ENCODE measurements at places on chromosomes 7 and 10.

GRCh38 chr7:17722798-17723197 is 217.5 kb downstream of the SNX13 start:
- DNase-seq = no peak

GRCh38 chr10:110610308-110610774 is 33.8 kb upstream of the RBM20 start:
- no peak for DNase-seq

GRCh38 chr10:30781670-30782121 is 152.1 kb upstream of the LYZL2 start:
- DNase-seq = no peak

GRCh38 chr10:123804716-123805115 is 86.9 kb downstream of the CPXM2 start:
- DNase-seq = no peak

DNA sequence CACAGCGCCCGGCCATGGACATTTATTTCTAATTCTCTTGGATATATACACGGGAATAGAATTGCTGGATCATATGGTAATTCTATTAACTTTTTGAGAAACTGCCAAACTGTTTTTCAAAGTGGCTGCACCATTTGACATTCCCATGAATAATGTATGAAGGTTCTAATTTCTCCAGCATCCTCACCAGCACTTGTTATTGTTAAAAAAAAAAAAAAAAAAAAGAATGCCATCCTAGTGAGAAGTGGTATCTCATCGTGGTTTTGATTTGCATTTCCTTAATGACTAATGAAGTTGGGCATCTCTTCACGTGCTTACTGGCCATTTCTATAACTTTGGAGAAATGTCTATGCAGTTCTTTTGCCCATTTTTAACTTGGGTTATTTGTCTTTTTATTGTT is 13.5 kb downstream of the CNNM2 start:
- no peak for DNase-seq

DNA sequence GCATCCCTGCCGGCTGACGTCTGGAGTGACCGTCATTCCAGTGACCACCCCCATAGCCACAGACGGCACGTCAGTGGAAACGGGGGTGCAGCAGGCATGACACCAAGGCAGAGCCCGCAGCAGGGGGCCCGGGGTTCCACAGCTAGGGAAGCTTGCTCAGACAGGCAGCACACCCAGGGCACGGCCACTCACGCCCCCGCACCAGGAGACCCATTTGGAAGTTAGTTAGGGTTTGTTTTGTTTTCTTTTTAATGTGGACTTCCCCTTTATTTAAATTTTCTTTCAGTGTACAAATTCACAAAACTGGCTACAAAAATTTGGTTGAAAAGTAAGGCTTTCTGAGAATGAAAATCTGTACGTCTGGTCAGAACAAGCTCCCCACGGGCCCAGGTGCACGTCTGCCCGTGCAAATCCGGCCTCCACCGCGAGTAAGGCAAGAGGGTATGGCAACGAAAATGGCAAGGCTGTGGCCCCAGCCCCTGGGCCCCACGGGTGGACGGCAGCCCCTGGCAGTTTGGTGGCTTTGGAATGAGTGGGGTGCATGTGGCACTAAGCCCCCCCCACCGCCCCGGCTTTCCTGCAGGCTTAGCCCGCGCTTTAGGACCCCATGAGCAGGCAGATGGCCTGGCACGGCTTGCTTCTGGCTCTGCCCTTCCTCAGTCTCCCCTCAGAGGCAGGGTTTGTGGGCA is 124.2 kb downstream of the FAM53B start:
- no peak for DNase-seq

- no peak for DNase-seq
These were observed 56.5 kb downstream of the CCDC71L start for GRCh38 chr7:106604303-106604924.

GRCh38 chr10:78972160-78972946 is 96.4 kb upstream of the ZMIZ1 start:
- peak; percentile 31 for DNase-seq

DNA sequence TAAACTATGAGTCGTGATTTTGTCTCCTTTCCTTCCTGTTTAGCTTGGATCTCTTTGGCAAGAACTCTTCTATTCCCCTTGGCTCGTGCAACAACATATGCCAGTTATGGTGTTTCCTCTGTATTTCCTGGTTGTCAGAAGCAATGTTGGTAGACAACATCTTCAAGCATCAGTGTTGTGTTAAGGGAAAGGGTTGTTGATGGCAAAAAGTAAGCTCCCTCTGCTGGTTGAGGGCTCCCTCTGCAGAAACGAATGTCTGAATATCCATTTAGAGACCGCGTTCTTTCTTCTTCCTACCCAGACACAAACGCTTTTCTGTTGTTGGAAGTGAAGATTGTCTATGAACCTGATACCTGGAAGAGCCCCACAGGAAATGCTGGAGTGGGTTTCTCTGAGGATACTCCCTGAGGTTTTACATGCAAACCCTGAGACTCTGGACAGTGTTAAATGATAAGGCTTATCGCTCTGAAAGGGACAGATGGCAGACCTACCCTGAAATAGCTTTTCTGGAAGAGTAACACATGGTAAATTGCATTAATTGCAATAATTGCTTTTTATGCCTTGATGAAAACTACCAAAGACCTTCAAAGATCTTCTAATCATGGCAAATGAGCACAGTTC is 23.5 kb upstream of the C1QL3 start:
- DNase-seq = no peak

DNA sequence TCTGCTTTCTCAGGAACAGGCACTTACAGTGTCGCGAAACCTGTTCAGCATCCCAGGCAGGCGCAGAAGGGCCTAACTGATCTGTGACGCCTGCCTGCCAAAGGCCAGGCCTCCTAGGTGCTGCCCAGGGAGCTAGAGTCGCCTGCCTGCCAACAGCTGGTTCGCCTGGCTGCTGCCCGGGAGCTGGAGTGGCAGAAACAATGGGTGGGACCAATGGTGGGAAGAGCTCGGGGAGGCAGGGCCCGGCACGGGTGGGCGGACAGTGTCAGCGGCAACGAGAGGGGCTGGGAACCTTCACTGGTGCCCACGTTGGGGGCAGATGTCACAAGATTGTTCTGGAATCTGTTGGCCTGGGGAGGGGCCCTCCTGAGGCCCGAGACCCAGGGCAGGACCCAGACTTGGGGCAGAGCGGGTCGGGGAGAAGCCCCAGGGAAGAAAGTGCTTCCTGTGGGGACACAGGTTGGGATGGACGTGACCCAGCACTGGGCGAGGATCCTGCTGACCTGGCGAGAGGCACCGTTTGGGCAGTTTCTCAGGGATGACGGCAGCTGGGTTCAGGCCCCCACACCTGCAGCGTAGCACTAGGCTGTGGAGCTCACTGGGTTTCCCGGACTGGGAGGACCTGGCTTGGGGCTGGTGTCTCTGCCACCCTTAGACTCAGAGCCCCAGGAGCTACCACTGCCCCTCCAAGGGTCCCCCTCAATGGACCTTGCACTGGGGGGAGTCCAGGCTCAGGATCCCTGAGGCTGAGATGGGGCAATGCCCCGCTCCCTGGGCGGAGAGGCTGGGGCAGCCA is 181.8 kb downstream of the ELFN1 start:
- DNase-seq = no peak

DNA sequence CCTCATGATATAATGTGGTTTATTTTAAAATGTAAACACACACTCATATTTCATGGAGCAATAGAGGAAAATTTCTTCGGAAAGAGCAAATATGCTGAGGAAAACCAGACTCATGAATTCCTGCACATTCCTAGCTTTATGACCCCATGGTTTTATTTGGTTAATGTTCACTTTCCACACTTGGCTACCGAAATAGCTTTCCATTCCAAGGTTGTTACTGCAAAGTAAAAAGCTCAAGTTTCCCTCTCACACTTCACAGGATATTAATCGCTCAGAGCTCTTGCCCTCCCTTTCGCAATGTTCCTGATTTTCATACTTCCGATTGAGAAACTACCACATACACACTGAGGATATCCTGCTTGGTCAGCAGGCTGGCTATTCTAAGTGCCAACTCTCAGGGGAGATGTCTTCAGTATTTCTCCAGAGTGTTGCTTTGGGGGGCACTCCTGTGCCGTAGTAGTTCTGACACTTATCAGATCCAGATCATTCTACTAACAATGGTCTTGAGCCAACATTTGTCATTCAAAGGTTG is 77.5 kb upstream of the STEAP1B start:
- DNase-seq = no peak

- no peak for DNase-seq
These were observed 66.7 kb downstream of the EMX2 start for GRCh38 chr10:117609095-117609795.

GRCh38 chr7:125599387-125599786 is 669.8 kb upstream of the POT1 start:
- no peak for DNase-seq

DNA sequence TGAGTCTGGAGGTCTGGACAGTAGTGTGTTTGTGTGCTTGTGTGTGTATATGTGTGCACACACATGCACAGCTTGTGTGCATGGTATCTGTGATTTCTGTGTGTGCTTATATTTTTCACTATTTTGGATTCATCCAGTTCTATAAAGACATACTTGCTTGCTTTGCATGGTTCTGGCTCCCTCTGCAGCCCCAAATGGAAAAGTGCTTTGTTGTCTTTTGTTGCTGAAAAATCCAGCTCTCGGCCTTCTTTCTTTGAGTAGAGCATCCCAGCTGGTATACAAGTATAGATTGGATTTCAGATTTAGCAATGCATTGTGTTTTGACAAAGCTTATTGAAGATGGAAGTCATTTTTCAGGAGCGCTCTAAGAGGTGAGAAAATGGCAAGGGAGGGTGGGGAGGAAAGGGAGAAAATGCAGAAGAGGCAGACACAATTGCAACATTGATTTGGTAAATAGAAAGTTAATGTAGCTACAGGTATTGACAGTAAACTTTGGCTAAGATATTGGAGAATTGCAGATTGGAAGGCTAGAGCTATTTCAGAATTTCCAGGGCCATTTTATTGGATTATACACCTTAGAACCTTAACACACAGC is 333.9 kb downstream of the AUTS2 start:
- DNase-seq = no peak

DNA sequence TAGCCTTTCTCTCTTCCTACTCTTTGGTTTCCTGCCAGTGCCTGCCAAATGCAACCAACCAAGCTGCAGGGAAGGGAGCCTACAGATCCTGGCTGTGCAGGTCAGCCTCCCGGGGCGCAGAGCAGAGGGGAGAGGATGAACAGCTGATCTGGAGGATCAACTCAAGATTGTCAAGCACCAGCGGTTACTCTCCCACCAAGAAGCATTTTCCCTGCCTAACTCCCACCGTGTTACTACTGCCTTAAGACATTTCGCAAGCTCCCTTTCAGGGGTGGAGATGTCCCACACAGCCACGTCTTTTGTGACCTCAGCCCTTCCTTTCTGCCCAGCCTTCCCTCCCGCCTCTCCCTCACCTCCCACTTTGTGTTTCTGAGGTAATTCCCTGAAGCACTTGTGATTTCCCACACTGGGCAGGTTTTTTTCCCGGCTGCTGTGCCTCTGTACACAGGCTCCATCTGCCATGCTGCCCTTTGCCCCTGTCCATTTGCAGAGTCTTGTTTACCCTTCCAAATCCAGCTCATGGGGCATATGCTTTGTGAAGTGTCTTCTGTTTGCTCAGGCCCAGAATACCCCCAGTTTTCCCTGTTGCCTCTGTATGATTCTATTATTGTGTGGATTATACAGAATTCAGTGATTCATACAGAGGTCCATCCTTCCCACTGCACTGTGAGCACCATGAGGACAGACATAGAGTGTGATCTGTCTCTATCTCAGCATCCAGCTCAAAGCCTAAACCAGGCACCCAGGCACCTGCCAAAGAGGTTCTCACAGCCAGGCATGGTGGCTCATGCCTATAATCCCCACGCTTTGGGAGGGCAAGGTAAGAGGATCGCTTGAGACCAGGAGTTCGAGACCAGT is 40.9 kb upstream of the PAPSS2 start:
- no peak for DNase-seq

GRCh38 chr10:102675666-102676533 is 31.6 kb downstream of the TRIM8 start:
- no peak for DNase-seq

GRCh38 chr10:96789571-96790108 is 42.5 kb upstream of the LCOR start:
- no peak for DNase-seq

Measured in omental fat pad (tissue), 4 donors.